ENCODE measurements at places on chromosomes 5 and 9. TPM values are rescaled to one million over a fixed set of nuclear protein-coding genes. Genes with fewer than 3 reads are reported as not detected.

DNA sequence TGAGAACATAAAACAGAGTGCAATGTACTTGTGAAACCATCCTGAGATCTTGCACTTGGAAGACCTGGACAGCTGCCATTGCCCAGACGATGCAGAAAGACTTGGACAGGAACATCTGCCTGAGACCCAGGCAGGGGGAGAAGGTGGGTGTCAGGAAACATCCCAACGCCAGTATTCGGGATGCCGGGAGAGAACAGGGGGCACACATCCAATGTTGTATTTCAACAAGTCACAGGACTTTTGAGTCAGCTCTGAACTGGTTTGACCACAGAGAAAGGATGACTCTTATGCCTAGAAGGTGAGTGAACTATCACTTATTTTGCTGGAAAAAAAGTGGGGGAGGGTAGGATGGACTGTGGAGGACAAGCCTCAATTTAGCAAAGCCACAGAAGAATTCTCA, 124.6 kb downstream of the ROR2 start:
- DNase-seq, result peak; percentile 27

- DNase-seq, result no peak
Measured at GRCh38 chr9:117672369-117672768, 31.8 kb upstream of the TLR4 start.

CCDC187 gene
- 6.8 TPM for total RNA-seq

DNA sequence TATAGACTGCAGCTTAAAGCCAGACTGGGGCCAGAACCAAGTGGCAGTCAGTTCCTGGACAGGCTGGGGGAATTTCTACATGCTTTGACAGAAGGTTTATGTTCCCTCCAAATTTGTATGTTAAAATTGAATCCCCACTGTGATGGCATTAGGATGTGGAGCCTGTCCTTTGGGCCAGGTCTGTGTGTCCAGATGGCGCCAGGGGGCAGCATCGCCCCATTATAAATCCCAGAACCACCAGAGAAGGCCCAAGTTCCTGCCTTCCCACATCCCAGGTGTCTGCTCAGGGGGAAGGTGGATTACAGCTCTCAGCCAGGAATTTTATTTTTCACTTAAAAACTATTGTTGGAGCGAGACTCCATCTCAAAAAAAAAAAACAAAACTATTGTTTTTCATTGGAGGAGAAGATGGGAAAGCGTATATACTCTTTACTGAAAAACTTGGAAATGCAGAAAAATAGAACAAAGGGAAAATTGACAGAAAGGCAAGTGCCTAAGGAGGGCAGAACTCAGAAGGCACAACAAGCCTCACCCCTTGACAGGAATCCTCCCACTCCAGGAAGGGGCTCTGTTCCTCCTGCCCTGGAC, 5.0 kb downstream of the IL3 start:
- DNase-seq, result peak; percentile 45

CXCL14 gene
- 41.8 TPM for total RNA-seq

GGTA1 gene
- 10.0 TPM for total RNA-seq

- DNase-seq, result no peak
Measured at GRCh38 chr9:71911908-71912335, 483 bp downstream of the C9orf85 start.

GRCh38 chr5:7827610-7828009, 23.3 kb downstream of the CFAP90 start:
- no peak for DNase-seq

- no peak for DNase-seq
Measured at GRCh38 chr9:26426551-26427131, 466.0 kb downstream of the CAAP1 start.

IFNA13 gene
- total RNA-seq, result not detected

GRCh38 chr9:37693260-37693659, 42.5 kb downstream of the FRMPD1 start:
- DNase-seq, result no peak

IL13 gene
- not detected for total RNA-seq

CATSPER3 gene
- total RNA-seq, result not detected

HSPB3 gene
- total RNA-seq, result not detected

GRCh38 chr5:176812269-176813259, 2.2 kb downstream of the UNC5A start:
- no peak for DNase-seq

DNA sequence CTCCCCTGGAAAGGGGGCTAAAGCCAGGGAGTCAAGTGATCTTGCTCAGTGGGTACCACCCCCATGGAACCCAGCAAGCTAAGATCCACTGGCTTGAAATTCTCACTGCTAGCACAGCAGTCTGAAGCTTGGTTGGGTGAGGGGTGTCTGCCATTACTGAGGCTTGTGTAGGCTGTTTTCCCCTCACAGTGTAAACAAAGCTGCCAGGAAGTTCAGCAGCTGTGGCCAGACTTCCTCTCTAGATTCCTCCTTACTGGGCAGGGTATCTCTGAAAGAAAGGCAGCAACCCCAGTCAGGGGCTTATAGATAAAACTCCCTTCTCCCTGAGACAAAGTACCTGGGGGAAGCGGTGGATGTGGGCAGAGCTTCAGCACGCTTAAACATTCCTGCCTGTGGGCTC, 17.1 kb upstream of the EPB41L4A start:
- no peak for DNase-seq

DNA sequence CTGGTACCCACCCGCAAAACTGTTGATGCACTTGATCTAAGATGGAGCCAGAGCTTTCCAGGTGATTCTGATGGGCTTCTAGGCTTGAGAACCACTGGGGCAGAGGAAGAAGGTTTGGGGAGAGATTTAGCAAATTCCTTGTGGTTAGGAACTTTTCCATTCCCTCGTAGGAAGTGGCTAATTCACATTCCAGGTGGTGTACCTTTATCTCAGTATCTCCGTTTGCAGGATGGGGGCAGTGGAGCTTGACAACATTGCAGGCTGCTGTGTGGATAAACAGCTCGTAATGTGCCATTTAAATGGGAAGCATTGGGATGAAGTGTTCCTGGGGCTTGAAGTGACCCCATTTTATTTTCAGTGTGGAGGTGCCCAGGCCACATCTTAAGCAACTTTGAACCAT, 172.9 kb upstream of the IL12B start:
- DNase-seq, result no peak

DNA sequence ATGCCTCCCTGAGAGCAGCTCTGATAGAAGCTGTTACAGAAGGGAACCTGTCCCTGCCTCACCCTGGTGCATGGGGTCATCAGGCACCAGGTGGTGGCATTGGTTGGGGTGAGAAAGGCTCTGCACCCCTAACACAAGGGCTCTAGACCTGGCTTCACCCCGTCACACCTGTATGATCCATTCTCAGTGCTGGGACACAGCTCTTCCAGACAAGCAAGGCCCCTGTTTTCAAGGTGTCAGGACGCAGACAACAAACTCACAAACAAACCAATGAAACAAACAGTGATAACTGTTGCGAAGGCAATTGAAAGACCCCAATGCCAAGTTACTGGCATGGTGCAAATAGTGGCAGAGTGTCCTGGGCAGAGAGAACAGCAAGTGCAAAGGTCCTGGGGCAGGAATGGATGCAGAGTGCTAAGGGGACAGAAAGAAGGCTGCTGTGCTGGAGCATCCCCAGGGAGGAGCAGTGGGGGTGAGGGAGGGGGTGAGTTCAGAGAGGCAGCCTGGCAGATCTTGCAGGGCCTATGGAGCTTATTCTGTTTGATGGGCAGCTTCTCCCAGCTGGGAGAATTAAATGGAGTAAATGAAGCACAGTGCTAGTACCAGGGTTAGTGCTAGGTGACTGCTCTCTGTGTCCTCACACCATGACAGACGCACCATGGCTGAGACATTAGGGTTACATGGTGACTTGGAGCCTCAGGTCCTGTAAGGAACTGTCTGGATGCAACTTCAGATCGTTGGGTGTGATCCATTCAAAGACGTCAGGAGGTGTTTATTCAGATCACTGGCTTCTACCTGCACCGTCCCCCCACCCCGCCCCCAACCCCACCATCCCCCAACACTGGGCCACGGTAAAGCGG, 67.9 kb upstream of the UNC5A start:
- no peak for DNase-seq

PCDHA13 gene
- 3.5 TPM for total RNA-seq

Data from thyroid gland (tissue), 4 donors.